ENCODE measurements at places on chromosomes 2 and 18.

DNA sequence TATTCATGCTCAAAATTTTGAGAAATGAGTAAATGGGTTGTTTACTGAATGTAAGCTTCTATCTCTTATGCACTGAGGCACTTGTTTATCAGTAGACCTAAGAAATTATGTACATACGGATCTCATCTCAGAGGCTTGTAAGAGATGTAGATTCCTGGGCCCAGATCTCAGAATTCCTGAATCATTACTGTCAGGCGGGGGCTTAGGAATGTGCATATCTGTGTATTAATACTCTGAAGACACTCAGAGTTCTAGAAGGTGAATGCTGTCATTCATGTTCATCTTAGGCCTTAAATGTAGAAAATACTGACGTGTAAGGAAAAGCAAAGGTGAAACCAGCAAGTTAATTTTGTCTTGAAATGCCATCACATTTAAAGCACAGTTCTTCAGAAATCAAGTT, 169.6 kb downstream of the FMNL2 start:
- no peak for DNase-seq

DNA sequence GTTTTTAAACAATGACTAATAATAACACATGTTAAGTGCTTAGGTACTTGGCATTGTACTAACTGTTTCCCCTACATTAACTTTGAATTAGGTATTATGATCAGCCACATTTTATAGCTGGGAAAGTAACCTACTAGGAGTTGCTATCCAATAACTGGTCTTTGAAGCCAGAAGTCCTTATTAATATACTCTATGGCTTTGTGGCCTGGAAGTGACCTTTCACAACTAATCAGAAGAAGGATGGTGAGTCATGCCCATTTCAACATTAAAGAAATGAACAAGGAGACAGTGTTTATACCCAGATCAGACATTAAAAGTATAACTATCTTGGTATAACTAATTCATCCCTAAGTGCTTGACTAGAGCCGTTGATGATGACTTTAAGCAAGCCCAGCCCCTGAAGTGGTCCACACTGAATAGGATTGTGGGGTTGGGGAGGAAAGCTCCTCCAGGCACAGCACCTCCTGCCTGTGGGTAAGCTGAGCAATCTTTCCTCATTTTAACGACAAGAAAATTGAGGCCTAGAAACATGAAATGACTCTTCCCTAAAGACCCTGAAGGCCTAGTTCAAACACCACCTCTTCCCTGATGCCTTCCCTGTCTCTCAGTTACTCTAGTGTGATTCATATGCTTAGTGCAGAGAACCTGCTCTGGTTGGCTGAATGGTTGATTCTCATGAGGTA, 71.6 kb upstream of the RFX8 start:
- DNase-seq = no peak

GRCh38 chr2:47043142-47043890, 111.8 kb downstream of the STPG4 start:
- DNase-seq = no peak

DNA sequence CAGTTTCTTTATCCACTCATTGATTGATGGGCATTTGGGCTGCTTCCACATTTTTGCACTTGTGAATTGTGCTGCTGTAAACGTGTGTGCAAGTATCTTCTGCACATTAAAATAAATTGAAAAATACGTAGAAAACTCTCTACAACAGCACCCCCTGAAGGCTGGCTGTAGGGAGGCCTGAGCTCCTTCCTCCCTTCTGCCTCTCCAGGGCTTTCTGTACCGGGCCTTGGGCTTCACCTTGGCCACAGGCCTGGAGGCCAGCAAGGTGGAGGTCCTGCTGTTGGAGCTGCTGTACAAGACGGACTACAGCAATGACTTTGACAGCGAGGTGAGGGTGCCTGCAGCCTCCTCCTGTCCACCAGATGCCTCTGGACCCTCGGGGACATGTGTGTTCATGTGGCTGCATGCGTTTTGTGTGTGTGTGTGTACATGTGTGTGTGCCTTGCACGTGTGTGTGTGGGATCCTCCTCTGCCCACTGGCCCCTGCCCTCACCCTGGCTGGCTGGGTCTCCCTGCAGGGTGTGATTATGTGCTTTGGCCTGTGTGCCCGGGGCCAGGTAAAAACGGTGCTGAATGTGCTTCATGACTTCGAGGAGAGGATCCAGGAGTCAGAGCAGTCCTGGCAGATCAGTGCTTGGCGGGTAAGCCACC, 29.2 kb downstream of the MROH2A start:
- DNase-seq = no peak

DNA sequence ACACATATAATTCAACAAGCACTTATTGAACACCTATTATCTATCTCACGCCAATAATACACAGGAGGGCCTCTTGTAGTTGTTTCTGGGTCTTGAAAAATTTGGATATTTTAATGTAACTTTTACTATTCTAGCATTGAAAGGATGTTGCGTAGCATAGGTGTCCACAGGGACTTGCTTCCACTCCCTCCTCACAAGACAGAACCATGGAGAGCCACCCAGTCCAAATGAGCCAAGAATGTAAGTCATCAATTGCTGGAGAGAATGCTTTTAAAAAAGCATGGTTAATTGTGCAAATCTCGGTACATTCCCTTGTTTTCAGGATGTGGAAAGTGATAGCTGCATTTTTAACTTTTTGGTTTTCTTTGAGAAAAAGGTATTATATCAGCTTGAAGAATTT, 46.8 kb downstream of the DOCK10 start:
- DNase-seq = no peak

- DNase-seq = no peak
Observed at GRCh38 chr2:94875820-94876522, 4.7 kb downstream of the TEKT4 start.

DNA sequence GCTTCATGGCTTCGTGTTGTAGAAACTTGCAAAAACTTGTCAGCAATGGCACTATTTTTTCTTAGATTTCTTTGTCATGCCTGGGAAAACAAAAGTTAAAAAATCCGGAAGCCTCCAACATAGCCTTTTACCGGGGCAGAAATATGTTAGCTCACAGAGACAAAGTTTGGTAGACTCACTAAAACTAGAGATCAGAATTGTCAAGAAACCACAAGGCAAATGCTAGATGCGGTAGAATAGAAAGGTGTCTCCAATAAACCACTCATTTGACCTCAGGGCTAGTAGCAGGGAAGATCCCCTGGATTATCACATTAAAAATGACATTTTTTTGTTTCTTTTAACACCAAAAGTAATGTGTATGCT, 405 bp downstream of the CASP10 start:
- DNase-seq = no peak

GRCh38 chr2:100272841-100273329, 49.4 kb downstream of the LONRF2 start:
- no peak for DNase-seq

DNA sequence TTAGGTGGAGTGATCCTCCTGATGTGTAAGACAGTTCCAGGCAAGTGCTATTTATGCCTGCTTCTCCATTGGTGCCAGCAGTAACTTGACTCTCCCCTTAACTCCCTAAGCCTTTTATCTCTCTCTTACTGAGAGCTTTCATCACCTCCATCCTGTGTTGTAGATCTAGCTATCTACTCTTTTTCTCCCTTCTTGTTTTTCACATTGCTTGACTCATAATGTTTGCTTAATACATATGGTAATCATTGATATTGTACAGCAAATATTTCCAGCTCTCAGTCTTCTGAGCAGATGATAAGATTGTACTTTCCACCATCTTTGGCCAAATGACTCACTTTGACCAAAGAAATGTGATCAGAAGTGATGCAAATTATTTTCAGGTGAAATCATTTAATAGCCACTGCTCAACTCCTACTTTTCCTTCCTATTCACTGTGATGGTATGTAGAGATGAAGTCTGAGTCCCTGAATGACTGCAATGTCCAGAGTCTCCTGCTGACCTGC, 165.0 kb downstream of the PLCL1 start:
- no peak for DNase-seq

- no peak for DNase-seq
Observed at GRCh38 chr2:64635976-64636911, 17.5 kb downstream of the SERTAD2 start.

DNA sequence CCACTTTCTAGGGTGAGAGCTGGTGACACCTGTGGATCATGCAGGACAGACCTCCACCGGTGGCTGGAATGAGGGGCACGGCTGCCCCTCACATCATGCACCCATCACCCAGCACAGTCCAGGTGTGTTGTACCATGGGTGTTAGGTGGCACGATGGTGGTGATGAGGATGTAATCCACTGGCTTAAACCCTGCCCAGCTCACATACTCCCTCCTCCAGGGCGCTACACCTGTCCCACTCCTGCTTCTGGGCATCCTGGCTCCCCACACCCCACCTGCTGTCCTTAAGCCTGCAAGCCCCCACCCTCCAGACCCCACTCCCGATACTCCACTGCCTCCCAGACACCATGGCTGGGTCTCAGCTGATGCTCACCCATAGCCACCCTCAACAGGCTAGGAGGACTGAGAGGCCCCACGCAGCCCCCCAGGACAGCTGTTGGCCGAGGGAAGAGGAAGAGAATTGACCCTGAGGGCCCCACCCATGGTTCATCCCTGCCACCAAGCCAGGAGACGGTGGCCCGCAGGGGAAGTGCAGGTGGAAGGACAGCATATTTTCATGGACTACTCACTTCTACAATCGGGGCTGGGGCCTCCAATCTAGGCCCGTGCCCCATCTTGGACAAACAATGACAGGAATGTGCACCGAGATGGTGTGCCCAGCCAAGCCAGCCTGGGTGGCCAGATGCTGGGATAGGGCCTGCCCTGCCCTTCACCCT, 34.3 kb downstream of the MAL start:
- DNase-seq = no peak

DNA sequence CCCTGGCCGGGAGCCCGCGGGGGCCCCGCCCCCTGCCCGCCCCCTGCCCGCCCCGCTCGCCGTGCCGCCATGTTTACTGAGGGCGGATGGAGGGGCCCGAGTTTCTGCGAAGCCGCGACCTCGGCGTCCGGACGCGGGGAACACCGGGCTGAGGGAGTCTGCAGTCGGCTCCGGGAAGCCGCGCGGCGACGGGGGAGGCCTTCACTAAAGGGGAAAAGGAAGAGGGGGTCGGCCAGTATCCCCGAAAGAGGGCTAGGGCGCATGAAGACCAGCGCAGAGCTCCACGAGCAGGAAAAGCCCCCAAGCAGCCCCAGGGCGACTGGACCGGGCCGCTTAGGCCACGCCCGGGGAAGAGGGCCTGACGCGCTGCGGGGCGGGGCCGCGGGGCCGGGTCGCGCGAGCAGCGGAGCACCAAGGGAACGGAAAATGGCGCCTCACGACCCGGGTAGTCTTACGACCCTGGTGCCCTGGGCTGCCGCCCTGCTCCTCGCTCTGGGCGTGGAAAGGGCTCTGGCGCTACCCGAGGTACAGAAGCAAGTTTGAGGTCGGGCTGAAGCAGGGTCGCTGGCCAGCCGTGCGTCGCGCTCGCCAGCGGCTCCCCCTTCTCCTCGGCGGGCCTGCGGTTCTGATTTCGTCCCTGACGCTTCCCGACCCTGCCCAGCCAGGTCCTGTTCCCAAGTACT, at the start of the genes ATRAID and SLC5A6:
Gene ATRAID (plus strand): TSS at position 99 of the 683 bp plus-strand sequence. CDS start 328 bp downstream, at position 427.
Gene SLC5A6 (minus strand): TSS at position 326 of the 683 bp plus-strand sequence. CDS start 4,618 bp downstream, outside the sequence.
- peak; percentile 73 for DNase-seq

DNA sequence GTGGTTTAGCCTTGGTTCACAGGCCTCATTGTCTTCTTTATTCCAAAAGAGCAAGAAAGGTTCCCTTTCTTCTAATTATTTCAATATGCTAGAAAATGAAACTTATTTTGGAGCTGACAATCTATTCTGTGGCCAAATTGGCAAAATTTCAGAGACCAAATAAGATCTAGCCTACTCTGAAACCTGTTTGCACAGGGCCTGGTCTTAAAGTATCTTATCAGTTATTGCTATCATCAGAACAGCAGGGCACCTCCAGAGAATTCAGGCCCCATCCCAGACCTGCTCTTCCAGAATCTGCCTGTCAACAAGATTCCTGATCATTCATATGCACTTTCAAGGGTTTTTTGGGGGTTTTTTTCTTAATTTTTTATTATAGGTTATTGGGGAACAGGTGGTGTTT, 198.7 kb downstream of the ANAPC1 start:
- DNase-seq = no peak

GRCh38 chr2:73937899-73938298, 11.2 kb downstream of the DGUOK start:
- DNase-seq = no peak

DNA sequence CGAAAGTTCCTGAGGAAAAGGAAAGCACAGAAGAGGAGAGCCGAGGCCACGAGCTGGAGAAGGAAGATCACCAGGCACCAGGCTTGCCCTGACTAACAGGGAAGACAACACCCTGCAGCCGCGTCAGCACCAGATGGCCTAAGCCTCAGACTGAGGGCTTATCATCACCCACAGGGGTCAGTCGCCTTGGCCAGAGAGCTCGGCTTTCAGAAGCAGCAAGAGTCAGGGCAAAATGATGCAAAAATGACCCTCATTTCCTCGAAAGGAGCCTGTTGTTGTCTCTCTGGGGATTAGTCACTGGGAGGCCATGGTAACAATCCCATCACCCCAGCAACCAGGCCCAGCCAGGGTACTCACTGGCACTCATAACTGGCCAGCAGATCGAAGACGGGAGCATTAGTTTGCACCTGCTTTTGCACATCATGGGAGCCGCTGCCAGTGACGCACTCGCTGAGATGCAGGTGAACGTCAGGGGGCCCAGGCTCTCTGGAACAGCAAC, 42.7 kb upstream of the ZFP36L2 start:
- no peak for DNase-seq

GRCh38 chr2:19851116-19851695, 50.6 kb downstream of the TTC32 start:
- DNase-seq = no peak

DNA sequence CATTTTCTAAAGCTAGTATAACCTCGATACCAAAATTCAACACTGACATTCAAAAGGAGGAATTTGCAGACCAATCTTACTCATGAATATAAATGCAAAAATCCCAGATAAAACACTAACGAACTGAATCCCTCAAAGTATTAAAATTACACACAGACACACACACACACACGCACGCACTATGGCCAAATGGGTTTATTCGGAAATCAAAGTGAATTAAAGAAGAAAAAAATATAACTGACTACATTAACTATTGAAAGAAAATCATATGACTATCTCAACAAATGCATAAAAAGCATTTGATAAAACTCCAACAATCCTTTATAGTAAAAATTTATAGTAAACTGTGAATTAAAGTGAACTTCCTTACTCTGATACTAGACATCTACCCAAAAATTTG, 97.9 kb upstream of the HNRNPA3 start:
- DNase-seq = no peak

DNA sequence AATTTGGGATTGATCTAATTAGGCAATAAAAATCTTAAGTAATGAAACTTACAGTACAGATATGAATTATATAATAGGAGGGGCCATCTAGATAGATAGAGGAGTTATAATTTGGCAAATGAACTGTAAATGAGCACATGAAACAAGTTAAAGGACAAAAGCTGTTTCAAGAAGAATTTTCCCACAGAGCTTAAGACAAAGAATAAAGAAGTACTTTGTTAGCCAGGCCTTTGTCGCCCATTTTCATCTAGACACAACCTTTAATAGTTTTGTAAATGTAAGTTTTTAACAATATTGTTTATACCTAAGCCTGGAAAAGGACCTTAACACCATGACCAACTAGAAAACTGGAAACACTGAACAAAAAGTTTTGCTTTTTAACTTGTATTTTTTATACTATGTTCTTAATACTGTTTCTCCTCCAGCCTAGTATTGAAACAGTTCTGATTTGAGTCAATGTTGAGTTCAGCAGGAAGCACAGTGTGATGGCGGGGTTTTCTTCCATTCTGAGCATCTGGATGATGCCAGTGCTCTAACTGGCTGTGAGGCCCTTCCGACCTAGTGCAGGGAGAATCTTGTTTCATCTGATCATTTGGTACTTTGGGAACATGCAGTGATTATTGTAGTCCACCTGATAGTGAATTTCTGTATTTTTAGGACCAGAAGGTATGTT, 37.6 kb downstream of the FARP2 start:
- no peak for DNase-seq

GRCh38 chr2:168583710-168584521, 127.8 kb downstream of the CERS6 start:
- no peak for DNase-seq

- DNase-seq = no peak
Observed at GRCh38 chr2:236073246-236073645, 94.9 kb downstream of the GBX2 start.
